ENCODE measurements at places on chromosomes 5 and 9. TPM values are rescaled to one million over a fixed set of nuclear protein-coding genes. Genes with fewer than 3 reads are reported as not detected.

The GMCL2 gene
- total RNA-seq = not detected

- no peaks in the 10 kb centered on the region for H3K36me3 ChIP-seq
- no peak for DNase-seq
- peaks cover 32% of the 10 kb centered on the region for H3K27me3 ChIP-seq
- no peak overlapping the region for H3K4me3 ChIP-seq
- no peaks in the 10 kb centered on the region for H3K4me1 ChIP-seq
- H3K27ac ChIP-seq = no peak overlapping the region
These were observed 4.2 kb downstream of the UBE2QL1 start for GRCh38 chr5:6452622-6453504.

DNA sequence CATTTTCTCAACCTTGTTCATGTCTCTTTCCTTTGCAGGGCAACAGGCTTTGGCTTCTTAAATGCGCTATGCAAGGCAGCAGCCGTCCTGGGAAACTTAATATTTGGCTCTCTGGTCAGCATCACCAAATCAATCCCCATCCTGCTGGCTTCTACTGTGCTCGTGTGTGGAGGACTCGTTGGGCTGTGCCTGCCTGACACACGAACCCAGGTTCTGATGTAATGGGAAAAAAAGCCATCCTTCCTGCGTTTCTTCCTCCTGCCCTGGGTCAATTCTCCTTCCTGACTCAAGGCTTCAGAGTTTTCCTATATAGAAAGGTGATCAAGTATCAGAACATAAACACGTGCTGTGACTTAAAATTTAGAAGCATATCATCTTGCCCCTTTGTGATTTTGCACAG is 77.8 kb upstream of the IQGAP2 start:
- no peak overlapping the region for H3K27ac ChIP-seq
- no peaks in the 10 kb centered on the region for H3K36me3 ChIP-seq
- peaks cover 11% of the 10 kb centered on the region for H3K27me3 ChIP-seq
- no peak for DNase-seq
- no peaks in the 10 kb centered on the region for H3K4me1 ChIP-seq
- H3K4me3 ChIP-seq = no peak overlapping the region

The ITGA2 gene
- total RNA-seq = 83.6 TPM

DNA sequence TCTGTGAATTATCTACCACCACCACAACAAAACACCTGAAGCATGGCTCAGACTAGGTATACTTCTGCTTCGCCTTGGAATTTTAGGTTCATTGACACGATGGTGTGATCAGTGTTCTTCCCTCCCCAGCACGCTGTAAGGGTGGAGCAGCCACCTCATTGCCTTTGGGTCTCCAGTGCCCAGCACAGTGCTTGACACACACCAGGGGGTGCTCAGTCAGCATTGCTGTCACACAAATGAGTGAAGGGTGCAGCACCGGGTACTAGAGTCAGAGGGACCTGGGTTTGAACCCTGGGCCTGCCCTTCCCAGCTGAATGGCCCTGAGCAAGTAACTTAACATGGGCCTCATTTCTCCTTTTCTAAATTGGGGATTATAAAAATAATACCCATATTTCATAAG is 9.9 kb upstream of the ANGPTL2 start:
- peak overlapping the region; percentile 48 for H3K27ac ChIP-seq
- peaks cover 48% of the 10 kb centered on the region for H3K4me1 ChIP-seq
- no peak overlapping the region for H3K4me3 ChIP-seq
- H3K36me3 ChIP-seq = no peaks in the 10 kb centered on the region
- DNase-seq = no peak

- DNase-seq = no peak
- peak overlapping the region; percentile 84 for H3K4me3 ChIP-seq
- no peak overlapping the region for H3K27ac ChIP-seq
- H3K36me3 ChIP-seq = peaks cover 12% of the 10 kb centered on the region
- H3K4me1 ChIP-seq = peaks cover 4% of the 10 kb centered on the region
These were observed 649 bp upstream of the GLE1 start for GRCh38 chr9:128503870-128504269.

The LHX3 gene
- not detected for total RNA-seq

DNA sequence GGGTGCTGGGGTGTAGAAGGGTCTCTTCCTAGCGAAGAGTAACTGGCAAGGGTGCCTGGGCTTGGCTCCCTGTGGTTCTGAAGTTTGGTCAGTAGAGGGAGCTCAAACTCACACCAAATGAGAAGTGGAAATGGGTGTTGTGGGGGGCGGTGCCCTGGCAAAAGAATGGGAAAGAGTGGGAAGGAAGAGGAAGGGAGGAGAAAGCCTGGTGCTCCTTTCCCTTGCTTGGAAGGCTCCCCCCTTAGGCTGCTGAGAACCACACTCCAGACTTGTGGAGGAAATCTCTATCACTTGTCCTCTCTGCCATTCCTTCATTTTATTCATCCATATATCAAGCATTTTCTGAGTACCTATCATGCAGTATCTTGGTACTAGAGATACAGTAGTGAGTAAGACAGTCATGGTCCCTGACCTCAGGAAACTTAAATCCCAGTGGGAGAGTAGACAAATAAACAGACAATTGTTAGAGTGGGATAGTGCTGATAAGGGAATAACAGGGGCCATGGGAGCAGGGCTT is 13.0 kb downstream of the SLC4A9 start:
- H3K4me1 ChIP-seq = no peaks in the 10 kb centered on the region
- H3K4me3 ChIP-seq = no peak overlapping the region
- peaks cover 2% of the 10 kb centered on the region for H3K27me3 ChIP-seq
- no peaks in the 10 kb centered on the region for H3K36me3 ChIP-seq
- H3K27ac ChIP-seq = no peak overlapping the region
- peak; percentile 69 for DNase-seq

DNA sequence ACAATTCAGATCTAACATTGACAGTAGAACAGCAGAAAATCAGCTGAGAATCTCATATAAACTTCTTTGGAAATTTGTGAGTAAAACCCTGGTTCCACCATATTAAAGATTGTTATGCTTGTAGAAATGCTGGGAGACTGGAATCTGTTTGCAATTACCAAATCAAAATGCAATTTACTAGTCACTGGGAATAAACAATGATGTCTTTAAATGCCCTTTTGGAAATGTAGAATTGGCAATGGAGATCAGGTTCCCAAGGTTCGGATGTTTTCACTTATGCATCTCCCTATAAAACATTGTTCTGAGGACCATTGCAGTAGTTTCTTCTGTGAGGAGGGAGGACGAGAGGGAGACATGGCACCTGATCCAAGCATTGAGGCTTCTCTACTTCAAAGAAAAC is 384.4 kb downstream of the TMEM167A start:
- no peaks in the 10 kb centered on the region for H3K4me1 ChIP-seq
- H3K27ac ChIP-seq = no peak overlapping the region
- DNase-seq = no peak
- no peaks in the 10 kb centered on the region for H3K36me3 ChIP-seq
- no peak overlapping the region for H3K4me3 ChIP-seq

The ARRDC3 gene
- total RNA-seq = 82.2 TPM

- H3K27me3 ChIP-seq = no peaks in the 10 kb centered on the region
- H3K4me3 ChIP-seq = no peak overlapping the region
- H3K27ac ChIP-seq = no peak overlapping the region
- peaks cover 71% of the 10 kb centered on the region for H3K36me3 ChIP-seq
- no peaks in the 10 kb centered on the region for H3K4me1 ChIP-seq
- peak; percentile 21 for DNase-seq
These were observed 46.6 kb upstream of the IPPK start for GRCh38 chr9:92716557-92716956.

DNA sequence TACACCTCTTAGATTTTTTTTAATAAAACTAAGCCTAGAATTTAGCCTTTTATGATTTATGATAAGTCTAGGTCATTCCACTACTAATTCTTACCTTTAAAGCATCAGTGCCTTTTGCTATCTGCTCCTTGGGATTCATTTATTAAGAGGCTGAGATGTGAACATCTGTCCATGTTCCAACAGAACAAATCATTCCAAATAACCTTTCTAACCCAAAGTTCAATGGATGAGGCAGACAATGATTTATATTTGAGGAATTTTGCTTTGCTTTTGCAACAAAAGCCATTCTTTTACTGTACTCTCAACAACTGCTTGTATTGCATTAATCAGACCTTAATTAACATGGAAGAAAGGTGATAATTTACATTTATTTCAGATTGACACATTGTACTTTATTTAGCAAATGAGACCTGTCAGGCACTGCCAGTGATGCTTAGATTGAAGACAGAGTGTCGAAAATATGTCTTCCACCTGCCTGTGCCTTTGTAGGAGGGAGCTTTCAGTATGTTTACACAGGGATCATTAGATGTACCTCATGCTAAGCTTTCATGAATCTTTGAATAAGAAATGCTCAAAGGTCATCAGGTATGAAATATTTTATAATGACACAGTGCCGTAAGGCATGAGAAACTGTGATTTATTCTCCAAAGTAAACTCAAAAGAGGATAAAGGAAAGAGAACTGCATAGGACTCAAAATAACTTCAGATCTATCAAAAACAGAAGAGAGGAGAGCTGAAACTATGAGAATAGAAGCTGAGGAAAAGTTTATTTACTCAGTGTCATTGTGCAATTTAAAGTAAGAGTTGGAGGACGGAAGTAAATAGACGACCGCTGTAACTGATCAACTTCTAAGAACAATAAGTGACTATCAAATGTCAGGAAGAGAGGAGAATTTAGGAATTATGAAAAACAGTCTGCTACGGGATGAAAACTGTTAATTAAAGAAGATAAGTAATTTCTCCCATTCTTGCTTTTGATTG is 36.7 kb upstream of the IZUMO3 start:
- H3K27ac ChIP-seq = no peak overlapping the region
- H3K36me3 ChIP-seq = no peaks in the 10 kb centered on the region
- no peaks in the 10 kb centered on the region for H3K27me3 ChIP-seq
- no peaks in the 10 kb centered on the region for H3K4me1 ChIP-seq

- no peak overlapping the region for H3K27ac ChIP-seq
- DNase-seq = no peak
- peaks cover 33% of the 10 kb centered on the region for H3K27me3 ChIP-seq
- H3K36me3 ChIP-seq = no peaks in the 10 kb centered on the region
- H3K4me3 ChIP-seq = no peak overlapping the region
These were observed 161.4 kb downstream of the PDZD2 start for GRCh38 chr5:31800351-31800750.

DNA sequence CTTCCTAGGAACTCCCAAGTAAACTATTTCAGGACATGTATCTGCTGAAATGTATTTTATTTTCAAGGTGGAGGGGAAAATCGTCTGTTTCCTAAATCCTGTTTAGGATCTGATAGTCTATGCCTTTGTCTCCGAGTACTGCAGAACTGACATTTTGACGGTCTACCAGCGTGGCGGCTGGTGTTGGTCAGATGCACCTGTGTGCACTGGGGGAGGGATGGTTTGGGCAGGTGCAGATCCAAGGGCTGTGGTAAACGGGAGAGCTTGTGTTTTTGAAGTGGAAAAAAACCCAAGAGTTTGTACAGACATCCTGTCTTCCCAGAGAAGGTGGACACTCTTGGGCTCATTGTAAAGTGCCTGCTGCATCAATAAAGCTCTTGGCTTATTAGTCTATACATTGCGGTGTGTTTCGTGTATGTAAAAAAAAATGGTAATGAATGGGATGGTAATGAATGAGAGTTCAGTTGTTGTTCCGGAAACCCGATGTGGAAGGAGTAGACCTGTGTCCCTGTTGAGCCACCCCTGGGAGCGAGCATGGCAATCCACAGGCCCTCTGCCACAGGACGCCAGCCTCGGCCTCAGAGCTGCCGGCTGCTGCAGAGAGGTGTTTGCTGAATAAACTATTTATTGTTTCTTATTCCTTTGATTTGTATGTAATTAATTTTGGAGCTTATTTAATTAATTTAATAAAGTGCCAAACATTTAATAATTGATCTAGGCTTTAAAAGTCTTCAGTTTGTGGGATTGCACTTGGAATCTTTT is 15.3 kb downstream of the ARPC5L start:
- H3K36me3 ChIP-seq = peaks cover 73% of the 10 kb centered on the region
- DNase-seq = no peak
- no peak overlapping the region for H3K4me3 ChIP-seq
- peaks cover 5% of the 10 kb centered on the region for H3K4me1 ChIP-seq
- no peaks in the 10 kb centered on the region for H3K27me3 ChIP-seq
- no peak overlapping the region for H3K27ac ChIP-seq

- peaks cover 35% of the 10 kb centered on the region for H3K27me3 ChIP-seq
- DNase-seq = no peak
- no peak overlapping the region for H3K27ac ChIP-seq
- no peaks in the 10 kb centered on the region for H3K36me3 ChIP-seq
- H3K4me1 ChIP-seq = no peaks in the 10 kb centered on the region
- H3K4me3 ChIP-seq = no peak overlapping the region
These were observed 44.4 kb downstream of the AK8 start for GRCh38 chr9:132833550-132834121.

DNA sequence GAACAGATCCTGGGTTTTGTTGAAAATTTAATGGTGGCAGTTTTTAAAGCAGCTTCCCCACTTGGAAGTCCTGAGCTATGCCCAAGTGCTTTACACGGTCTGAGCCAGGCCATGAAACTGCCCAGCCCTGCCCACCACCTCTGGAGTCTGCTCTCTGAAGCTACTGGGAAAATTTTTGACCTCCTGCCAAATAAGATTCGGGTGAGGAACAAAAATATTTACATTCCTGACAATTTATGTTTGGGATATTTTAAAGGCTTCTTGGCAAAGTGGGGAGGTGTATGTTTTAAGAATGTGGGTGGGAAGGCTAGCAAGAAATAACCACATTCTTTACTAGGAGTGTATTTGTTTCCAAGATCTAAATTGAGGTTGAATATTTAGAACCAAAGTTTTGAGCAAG is 50.0 kb downstream of the HACD4 start:
- H3K27me3 ChIP-seq = no peaks in the 10 kb centered on the region

GRCh38 chr9:29822458-29822857 is 2249.2 kb upstream of the C9orf72 start:
- no peaks in the 10 kb centered on the region for H3K27me3 ChIP-seq
- H3K4me1 ChIP-seq = no peaks in the 10 kb centered on the region
- H3K36me3 ChIP-seq = no peaks in the 10 kb centered on the region
- H3K4me3 ChIP-seq = no peak overlapping the region
- H3K27ac ChIP-seq = no peak overlapping the region

DNA sequence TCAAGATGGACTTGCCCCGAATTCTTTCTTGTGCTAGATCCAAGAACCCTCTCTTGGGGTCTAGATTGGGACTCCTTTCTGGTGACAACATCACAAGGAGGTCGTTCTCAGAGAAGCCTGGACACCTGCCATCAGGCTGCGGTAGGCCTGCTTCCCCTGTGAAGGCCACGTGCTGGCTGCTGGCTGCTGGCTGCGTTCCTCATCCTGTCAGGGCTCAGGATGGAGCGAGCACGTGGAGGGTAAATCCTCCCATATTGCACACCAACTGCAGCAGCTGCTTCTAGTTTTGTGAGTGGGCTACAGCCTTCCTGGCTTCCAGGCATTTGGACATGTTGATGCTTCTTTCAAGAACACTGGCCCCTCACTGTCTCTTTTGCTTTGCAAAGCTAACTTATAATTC is 95.6 kb downstream of the HSPA4 start:
- no peaks in the 10 kb centered on the region for H3K36me3 ChIP-seq
- no peak overlapping the region for H3K27ac ChIP-seq
- no peak for DNase-seq
- H3K4me1 ChIP-seq = no peaks in the 10 kb centered on the region
- no peak overlapping the region for H3K4me3 ChIP-seq

DNA sequence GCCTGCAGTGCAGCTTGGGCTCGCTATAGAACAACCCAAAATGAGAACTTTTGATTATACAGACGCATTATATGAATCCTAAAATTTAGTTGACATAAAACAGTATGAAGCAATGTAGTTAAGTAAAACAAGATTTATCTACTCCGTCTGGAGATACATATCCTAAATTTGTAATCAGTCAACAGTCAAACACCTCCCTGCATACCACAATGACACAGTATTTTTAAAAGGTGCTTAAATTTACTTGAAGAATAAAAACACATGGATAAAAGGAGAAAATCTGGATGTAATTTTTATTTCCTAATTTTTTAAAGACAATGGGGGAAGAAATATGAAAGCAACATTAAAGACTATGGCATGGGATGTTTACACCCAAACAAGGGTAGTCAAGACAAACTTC is 70.8 kb downstream of the PTBP3 start:
- H3K27me3 ChIP-seq = no peaks in the 10 kb centered on the region
- no peak overlapping the region for H3K27ac ChIP-seq
- no peak overlapping the region for H3K4me3 ChIP-seq
- DNase-seq = no peak
- peaks cover 2% of the 10 kb centered on the region for H3K36me3 ChIP-seq
